ENCODE measurements at places on chromosomes 12 and 14.

DNA sequence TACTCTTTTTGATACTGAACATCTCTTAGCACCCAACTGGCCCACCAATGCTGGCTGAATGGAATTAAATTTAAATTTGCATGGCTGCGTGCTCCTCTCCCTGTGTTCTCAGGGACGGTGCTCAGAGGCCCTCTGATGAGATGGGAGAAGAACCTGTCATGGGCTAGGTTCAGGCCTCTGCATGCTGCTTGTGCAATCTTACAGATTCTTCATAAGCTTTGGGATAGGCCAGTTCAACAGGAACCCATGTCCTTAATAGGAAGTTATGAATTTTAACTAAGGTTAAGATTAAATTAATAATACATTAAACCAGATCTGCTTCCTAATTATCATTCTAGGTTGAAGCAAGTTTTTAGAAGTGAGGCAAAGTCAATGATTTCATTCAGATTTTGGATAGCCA lies 119.7 kb upstream of the LRIG3 start:
- DNase-seq: no peak

- DNase-seq: no peak
These were observed 99.9 kb downstream of the PPM1H start for GRCh38 chr12:62834971-62835547.

- DNase-seq: no peak
These were observed 411.8 kb downstream of the NPAS3 start for GRCh38 chr14:33350366-33350990.

GRCh38 chr14:94550041-94550440 lies 11.2 kb upstream of the SERPINA4 start:
- DNase-seq: no peak

DNA sequence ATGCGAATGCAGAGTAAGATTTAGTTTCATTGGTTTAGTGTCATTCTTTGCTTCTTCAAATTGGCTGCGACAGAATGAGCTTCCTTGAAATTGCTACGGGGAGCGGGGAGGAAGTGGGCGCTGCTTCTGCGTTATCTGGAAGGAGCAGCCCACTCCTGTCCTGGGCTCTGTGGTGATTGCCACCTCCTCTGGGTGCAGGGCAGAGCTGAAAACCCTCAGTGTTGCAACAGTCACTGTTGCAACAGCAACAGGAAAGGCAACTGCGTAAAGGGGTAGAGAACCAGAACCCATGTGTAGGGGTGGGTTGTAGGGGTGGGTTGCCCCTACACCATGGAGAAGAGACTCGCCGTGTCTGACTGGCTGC lies 57.7 kb downstream of the MAX start:
- DNase-seq: no peak

DNA sequence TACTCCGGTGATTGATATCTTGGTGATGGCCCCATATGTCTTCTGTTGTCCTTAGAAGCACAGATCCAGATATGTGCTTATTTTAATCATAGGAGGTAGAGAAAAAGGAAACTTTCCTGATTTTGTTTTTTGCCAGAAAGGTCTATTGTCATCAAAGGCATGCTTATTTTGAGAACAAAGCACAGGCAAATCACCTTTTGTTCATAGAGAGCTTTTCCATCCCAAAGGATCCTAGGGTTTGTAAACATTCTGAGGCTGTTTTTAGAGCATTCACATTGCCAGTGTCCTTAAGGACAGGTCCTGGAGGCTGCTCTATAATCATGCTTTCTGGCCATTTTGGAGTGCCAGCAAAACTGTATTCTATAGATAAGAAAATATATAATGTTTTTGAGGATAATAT lies 148.5 kb upstream of the SEL1L start:
- DNase-seq: no peak

- DNase-seq: no peak
These were observed 29.3 kb downstream of the HECTD4 start for GRCh38 chr12:112352921-112353320.

DNA sequence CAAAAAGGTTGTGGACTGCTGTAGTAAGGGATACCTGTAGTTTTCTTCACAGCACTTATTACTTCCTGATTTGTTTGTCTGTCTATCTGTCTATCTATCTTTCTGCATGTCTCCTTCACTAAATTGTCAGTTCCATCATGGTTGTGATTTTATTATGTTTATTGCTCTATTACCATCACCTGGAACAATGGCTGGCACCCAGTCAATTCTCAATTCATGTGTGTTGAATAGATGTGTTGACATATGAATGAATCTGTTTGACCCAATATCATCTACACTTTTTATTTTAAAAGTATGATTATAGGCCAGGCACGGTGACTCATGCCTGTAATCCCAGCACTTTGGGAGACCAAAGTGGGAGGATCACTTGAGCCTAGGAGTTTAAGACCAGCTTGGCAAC lies 224.4 kb downstream of the NUBPL start:
- no peak for DNase-seq

DNA sequence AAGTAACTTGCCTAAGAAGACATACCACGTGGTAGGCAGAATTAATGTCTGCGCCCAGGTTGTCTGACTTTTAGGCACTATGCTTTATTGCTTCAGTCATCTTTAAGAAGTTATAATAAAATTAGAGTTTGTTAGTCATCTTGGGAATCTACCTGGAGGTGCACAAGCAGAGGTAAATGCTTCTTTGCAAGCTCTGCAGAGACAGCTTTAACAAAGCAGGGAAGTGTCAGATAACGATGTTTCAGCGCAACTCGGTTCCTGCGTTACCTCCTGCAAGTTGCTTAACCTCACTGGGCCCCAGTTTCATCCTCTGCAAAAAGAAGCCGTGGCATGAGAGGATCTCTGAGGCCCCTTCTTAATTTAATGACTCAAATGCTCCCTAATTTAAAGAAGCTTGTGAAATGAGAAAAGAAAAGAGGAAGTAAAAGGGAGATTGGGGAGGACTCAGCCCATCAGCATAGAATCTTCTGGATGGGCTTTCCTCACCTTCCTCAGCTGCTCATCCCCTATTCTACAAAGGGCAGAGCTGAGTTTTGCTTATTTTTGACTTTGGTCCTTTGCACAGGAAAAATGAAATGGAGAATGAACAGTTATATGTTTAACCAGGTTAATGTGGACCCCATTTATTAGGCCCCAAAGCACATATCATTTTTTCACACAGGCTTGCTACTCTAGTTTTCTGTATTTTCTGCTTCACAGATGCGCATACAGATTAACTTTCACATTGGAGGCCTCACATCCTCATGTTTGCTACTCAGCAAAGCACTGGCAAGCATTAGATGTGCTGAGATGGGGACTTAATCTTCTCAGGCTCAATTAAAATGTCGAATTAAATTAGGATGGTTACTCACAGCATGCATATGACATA lies 5.1 kb downstream of the ARHGDIB start:
- DNase-seq: no peak

- DNase-seq: no peak
These were observed 26.0 kb downstream of the PPFIBP1 start for GRCh38 chr12:27549801-27550652.

DNA sequence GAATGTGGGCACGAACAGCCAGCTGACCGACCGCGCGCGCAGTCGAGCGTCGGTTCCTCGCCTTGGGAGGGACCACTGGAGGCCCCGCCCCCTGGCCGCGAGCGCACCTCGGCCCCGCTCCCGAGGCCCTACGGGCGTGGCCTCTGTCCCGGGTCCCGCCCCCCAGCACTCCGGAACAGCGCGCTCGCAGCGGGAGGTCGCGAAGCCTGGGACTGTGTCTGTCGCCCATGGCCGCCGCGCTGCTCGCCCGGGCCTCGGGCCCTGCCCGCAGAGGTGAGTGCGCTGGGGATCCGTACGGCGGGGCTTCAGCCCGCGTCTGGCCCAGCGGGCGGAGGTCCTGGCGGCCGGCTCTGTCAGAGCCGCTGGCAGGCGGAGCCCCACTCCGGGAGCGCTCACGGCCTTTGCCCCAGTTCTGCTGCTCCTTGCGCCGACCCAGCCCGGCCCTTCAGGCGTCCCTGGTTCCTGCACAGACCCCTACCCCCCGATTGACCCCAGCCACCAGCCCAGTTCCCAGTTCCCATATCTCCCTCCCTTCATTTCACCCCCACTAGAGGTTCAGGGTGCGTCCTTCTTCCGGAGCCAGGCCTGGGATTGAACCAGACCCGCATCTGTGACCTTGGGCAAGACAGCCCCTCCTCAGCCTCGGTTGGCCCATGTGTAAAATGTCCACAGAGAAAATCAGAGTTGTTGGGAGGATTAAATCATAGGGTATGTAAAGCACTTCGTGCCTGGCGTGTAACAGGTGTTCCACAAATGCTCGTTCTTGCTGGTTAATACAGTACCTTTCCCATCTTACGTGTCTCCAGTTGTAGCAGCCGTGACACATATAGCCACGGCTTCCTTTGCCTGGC lies at the start of gene ACADS:
TSS of gene ACADS (plus strand) at position 168 of the 851 bp plus-strand sequence. CDS start at position 228, 60 bp downstream.
- DNase-seq: peak; percentile 94

- DNase-seq: no peak
These were observed 21.2 kb upstream of the HSPB8 start for GRCh38 chr12:119157528-119157927.

GRCh38 chr12:132190012-132190755 lies 45.9 kb downstream of the NOC4L start:
- no peak for DNase-seq

- no peak for DNase-seq
These were observed 54.0 kb upstream of the CISTR start for GRCh38 chr12:53805791-53806190.

DNA sequence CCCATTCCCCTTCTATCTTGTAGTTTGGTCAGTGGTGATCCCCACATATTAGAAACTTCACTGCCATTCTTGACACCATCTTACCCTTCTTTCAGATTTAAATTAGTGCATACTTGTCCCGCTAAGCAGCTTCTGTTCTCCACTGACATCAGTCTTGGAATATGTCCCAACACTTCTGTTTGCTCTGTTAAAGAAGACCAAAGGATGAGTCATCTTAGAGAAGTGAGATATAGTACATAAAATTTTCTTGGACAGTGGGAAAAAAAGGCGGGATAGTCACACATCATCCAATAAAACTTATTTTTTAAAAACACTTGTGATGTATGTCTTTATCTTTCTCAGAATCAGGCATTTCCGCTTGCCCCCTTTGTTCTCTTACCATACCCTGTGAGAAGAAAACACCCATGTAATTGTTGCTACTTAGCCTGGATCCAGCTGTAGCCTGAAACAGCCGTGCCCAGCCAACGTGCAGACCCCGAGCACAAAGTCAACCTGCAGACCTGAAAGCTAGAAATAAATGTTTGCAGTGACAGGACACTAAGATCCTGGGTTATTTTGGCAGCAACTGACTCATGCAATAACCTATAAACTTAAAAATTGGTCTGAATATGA lies 100.1 kb upstream of the PDE3A start:
- no peak for DNase-seq

GRCh38 chr14:92173668-92174067 lies 51.9 kb downstream of the CPSF2 start:
- DNase-seq: no peak

DNA sequence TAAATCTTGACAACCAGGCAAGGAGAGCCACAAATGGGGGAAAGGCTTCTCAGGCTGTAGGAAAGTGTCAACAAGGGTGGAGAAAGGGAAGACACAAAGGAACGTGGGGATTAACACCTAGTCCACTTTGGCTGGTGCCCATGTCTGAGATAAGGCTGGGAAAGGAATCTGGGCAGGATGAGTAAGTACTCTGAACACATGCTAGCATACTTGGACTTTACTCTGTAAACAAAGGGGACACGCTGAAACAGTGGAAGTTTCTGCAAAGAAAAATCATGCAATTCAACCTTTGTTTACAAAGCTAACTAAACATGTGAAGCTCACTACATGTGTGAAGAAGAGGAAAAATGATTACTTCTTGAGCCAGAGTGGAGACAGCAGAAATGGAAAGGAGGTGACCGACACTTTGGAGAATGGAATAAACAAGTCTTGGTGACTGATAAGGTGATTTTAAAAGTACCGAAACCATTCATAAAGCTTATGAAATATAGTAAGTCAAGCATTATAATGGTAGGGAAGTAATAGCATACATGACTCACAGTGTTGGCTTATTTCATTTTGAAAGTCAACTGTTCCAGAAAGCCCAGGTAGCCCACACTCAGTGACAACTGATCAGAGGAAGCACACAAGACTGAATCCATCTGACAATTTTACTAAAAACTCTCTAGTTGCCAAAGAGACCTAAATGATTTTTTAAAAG lies 13.2 kb downstream of the CPNE8 start:
- no peak for DNase-seq

DNA sequence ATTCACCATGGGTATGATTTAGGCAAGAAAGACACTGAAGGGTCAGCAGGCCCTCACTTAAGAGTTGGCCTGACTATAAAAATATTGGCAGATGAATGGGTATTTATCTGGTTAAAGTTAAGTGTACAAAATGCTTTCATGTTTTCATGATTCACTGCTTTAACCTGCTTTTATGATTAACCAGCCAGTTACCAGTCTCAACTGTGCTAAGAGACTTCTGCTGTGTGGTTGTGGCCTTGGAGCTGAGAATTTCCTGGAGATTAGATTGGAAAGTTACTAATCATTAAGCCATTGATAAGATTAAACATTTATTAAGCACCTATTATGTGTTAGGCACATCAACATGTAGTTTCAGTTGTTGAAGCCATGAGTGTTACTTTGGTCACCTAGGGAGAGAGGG lies 68.9 kb downstream of the RASSF8 start:
- no peak for DNase-seq

- DNase-seq: no peak
These were observed 157.6 kb upstream of the TMTC2 start for GRCh38 chr12:82529101-82529500.

- DNase-seq: no peak
These were observed 25.4 kb downstream of the CLSTN3 start for GRCh38 chr12:7155471-7156034.

- DNase-seq: no peak
These were observed 197.8 kb upstream of the PRKD1 start for GRCh38 chr14:30125322-30125979.

- DNase-seq: no peak
These were observed 18.2 kb downstream of the CIPC start for GRCh38 chr14:77116172-77116817.

GRCh38 chr12:95257541-95257940 lies 39.9 kb downstream of the VEZT start:
- no peak for DNase-seq

DNA sequence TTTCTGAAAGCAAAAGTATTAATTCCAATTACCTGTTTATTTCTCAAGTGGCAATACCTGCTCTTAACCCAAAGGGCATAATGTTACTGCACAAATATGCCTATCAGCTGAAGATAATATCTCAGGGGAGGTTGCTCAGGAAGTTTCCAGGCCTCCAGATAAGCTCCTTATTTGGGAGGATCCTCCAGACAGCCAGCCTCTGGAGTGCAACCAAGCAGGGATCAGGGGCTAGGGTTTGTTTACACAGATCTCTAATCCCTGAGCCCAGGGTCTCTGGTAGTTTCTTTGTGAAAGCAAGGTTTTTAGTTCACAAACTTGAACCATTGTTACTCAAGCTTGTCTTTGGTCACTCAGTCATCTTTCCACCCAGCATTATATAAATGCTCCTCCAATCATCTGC lies 124.4 kb downstream of the SLC38A4 start:
- DNase-seq: no peak

GRCh38 chr14:26531894-26532293 lies 65.9 kb downstream of the NOVA1 start:
- no peak for DNase-seq

GRCh38 chr14:82244791-82245190 lies 711.1 kb upstream of the SEL1L start:
- DNase-seq: no peak

- no peak for DNase-seq
These were observed 736 bp upstream of the PHLDA1 start for GRCh38 chr12:76032043-76032981.

Data from D721Med (cell line).